ENCODE measurements at places on chromosomes 2 and 18.

GRCh38 chr2:11009891-11010290 lies 98.2 kb downstream of the KCNF1 start:
- no peak for DNase-seq

DNA sequence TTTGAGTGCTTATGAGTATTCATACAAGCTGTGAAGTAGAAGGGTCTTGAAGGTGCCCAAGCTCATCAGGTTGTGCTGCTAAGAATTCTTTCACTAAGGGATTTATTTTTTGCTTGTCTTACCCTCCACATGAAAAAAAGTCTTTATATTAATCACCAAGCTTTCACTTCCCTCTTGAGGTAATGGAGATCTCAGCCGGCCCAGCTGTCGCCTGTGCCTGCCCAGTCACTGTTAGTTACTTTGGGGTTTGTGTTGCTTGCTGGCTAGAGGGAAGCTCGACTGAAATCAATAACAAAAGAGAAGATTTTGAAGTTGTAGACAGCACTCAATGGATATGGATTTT lies 21.9 kb downstream of the MC2R start:
- no peak for DNase-seq

GRCh38 chr18:42578792-42579191 lies 536.7 kb downstream of the RIT2 start:
- no peak for DNase-seq

- DNase-seq, result no peak
Observed at GRCh38 chr2:28165087-28165635, 227.5 kb upstream of the FOSL2 start.

GRCh38 chr2:181021199-181021789 lies 40.9 kb downstream of the UBE2E3 start:
- no peak for DNase-seq

- no peak for DNase-seq
Observed at GRCh38 chr18:44681076-44681970, 635 bp downstream of the SETBP1 start.

- DNase-seq, result no peak
Observed at GRCh38 chr2:149371476-149371875, 41.1 kb downstream of the LYPD6 start.

GRCh38 chr18:25310045-25310444 lies 41.9 kb downstream of the ZNF521 start:
- no peak for DNase-seq

DNA sequence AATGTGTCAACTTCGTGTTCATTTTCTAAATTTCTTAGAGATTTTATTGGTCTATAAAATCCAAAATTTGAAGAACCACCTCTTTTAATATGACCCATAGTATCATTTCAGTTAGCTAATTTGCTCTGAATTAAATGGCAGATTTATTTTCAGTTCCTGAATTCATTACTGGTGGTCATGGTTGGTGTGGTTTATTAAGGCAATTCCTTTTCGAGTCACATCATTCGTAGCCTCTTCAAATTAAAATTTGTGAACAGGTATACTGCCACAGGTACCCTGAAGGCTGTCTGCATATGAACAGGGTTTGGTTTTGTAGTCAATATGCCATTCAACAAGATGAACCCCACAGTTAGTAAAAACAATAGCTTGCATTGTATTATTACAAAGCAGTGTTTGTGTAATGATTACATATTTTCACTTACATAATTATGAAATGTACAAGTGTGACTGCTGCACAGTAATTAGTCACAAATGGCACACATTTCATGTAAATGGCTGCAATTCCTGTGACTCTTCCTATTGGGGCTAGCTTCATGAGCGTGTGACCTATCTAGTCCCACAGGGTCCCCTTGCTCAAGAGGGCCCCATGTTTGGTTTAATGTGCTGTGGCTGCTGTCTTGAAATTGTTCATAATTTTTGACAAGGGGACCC lies 48.9 kb downstream of the CDC42EP3 start:
- DNase-seq, result no peak

- no peak for DNase-seq
Observed at GRCh38 chr2:183495589-183496267, 371.5 kb downstream of the NUP35 start.
